ENCODE measurements at places on chromosomes 5 and 9.
A peak's percentile ranks its signal among the peaks of the same experiment; 100 is the strongest.

GRCh38 chr5:38673671-38674071, 117.2 kb upstream of the LIFR start:
- no peak for DNase-seq

- no peak for DNase-seq
Measured at GRCh38 chr5:135264451-135265440, 134.3 kb downstream of the MACROH2A1 start.

DNA sequence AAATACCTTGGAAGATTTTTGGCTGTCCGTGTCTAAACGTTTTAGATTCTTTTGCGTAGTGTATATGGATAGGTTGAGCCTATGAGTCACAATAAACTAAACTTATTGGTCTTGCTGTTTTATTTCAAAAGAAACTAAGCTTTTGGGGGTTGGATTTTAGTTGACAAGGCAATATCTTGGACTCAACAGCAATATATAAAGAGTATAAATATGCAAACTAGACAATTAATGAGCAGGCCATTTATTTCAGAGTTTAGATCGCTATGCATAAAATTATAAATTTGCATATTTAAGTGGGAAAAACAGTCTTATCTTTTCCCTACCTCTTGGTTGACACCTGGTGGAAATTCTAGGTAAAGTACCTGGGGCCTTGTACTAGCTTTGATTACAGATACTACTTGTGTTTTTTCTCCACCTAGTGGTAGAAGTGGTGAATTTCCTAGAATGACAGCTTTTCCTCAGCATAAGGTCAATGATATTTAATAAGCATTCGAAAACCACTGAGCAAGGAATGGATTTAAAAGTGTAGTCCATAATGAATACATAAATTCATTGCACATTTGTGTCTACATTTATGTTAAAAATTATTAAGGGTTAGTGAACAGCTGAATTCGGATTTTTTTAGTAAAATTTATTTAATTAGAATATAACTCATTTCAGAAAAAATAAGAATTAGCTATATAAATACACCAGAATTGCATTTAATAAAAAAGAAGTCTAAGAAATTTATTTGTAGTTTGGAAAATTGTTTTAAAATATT, 1.7 kb upstream of the ARRDC3 start:
- DNase-seq = peak; percentile 64

DNA sequence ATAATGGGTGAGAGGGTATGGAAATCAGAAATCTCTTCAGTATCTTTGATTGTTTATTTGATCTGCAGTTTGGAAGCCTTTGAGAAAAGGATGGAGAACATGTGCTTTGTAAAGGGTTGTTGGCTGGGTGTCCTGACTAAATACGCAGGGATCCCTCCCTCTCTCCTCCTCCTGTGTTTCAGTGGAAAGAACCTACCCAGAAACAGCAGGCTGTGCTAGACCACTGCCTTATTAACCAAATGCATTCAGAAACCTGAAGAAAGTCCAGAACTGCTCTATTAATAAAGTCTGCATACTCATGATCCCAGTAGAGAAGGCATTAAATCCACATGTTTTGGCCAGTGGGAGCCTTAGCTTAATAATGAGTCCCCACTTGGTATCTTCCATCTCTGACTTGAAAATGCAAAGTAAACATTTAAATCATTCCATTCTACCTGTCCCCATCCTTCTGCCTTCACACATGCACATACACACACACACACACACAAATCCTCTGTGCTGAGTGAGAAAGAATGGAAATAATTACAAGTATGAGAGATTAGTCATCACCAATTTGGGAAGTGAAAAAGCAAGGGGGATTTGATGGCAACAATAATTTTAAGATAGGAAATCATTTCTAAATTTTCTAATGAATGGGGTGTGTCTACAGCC, 10.0 kb upstream of the LECT2 start:
- DNase-seq = no peak

- peak; percentile 1 for DNase-seq
Measured at GRCh38 chr5:76367623-76368371, 35.3 kb upstream of the IQGAP2 start.

- DNase-seq = no peak
Measured at GRCh38 chr5:173243831-173244305, 8.9 kb upstream of the NKX2-5 start.

DNA sequence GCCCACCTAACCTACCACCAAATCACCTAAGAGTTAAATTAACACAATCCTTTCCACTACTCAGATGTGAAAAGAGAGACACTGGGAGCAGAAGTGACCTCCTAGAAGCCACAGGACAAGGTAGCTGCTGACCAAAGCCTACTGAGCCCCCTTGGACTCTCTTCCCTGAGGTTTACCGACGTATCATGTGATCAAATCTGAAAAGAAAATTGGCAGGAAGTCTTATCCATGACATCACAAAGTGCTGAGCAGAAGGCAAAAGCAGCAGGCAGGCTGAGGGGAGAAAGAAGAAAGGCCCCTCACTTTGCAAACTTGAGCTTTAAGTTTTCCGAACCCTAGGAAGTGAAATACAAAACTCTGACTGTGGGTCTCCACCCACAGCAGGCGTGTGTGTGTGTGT, 11.1 kb downstream of the PRELID2 start:
- no peak for DNase-seq

DNA sequence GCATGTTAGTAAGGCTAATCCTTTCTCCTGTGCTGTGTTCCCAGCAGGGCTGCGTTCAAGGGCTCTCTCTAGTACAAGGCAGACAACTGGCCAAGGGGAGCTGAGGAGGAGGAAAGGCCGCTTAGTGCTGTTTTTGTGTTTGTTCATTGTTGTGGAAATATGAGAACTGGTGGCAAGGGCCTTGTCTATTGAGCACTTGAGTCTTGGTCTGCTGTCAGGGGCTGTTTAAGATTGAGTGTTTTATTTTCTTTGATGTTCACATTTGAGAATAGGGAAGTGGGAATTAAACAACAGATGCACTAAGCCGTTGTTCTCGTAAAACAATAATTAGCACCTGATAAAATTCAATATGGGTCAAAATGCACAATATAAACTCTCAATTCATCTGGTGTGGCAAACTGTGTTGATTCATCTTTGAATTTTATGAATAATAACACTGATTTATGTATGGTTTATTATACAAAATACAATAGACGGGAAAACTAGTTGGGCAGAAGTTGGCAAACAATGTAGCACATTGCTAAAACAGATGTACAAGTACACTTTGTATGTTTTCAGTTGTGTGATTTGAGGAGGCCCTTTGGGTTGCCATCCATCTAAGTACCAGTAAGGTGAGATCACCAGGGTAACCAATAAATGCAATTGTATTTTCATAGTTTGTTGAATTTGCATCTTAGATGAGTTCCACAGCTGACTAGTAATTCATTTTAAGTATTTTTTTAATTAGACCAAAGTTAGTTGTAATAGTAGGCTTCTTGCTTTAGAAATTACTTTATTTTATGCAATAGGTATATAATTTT, 97.6 kb upstream of the GRHPR start:
- no peak for DNase-seq

DNA sequence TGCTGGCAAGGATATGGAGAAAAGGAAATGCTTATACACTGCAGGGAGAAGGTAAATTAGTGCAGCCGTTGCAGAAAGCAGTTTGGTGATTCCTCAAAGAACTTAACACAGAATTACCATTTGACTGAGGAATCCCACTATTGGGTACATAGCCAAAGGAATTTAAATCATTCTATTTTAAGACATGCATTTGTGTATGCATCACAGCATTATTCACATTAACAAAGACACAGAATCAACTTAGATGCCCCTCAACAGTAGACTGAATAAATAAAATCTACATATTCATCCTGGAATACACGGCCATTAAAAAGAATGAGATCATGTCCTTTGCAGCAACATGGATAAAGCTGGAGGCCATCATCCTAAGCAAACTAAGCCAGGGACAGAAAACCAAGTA, 510.1 kb upstream of the CDH9 start:
- no peak for DNase-seq

DNA sequence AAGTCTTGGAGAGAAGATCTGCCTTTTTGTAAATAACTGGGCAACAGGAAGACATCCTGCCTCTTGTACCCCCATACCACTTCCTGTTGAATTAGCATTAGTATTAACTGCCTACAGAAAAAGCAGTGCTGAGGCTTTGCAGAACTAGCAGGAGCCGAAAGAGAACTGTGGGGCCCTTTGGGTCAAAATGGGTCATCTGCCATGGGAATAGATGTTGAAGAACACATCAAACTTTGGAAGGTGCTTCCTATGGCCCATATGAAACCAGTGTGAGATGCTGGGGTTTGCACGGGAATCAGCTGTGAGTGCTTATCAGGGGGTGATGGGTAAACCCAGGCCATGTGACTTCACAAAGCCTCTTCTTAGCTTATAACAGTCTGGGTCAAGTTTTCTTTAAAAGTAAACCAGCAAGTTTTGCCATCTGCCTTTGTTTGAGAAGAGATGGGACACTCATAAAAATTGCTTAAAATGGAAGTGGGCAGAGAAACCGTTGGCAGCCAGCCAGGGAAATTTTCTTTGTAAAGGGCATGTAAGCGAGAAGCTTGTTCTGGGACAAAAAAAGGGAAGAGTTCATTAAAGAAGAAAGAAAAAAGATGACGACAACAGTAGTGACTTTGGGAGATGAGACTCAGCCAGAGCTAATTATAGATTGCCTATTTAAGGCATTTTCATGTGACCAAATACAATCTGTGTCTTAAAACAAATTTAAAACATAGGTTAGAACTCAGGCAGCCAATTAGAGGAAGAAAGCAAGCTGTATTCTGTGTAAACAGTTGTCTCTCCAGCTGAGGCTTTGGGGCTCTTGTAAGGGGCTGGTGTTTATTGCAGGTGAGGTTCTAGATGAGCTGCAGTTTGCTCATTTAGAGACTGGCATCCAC, 4.4 kb downstream of the SLC25A25 start:
- DNase-seq = no peak

GRCh38 chr5:139752506-139753473, 42.8 kb upstream of the PSD2 start:
- DNase-seq = no peak

- no peak for DNase-seq
Measured at GRCh38 chr9:117395151-117395650, 19.7 kb downstream of the ASTN2 start.

GRCh38 chr9:129208207-129209032, 30.4 kb upstream of the IER5L start:
- DNase-seq = peak; percentile 44

- DNase-seq = no peak
Measured at GRCh38 chr9:112382501-112383364, 2.8 kb downstream of the HSDL2 start.

- DNase-seq = no peak
Measured at GRCh38 chr5:68770551-68770950, 323.3 kb upstream of the SLC30A5 start.

DNA sequence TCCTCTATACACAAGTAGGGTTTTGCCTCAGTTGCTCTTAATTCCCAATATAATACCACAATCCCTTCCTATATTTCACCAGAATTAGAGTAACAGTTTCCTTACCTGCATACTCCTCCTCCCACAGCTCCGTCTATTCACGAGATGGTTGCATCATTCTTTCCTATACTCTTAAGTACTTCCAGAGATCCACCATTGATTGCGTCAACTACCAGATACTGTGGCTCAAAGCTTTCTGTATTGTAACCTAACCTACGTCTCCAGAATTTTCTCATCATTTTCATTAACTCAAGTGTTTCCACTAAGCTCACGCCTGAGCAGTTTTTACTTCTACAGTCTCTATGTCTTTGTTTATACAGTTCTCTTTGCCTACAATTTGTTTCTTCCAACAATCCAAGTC, 31.2 kb upstream of the MINAR2 start:
- DNase-seq = no peak

GRCh38 chr9:91177661-91178280, 183.9 kb downstream of the AUH start:
- no peak for DNase-seq

DNA sequence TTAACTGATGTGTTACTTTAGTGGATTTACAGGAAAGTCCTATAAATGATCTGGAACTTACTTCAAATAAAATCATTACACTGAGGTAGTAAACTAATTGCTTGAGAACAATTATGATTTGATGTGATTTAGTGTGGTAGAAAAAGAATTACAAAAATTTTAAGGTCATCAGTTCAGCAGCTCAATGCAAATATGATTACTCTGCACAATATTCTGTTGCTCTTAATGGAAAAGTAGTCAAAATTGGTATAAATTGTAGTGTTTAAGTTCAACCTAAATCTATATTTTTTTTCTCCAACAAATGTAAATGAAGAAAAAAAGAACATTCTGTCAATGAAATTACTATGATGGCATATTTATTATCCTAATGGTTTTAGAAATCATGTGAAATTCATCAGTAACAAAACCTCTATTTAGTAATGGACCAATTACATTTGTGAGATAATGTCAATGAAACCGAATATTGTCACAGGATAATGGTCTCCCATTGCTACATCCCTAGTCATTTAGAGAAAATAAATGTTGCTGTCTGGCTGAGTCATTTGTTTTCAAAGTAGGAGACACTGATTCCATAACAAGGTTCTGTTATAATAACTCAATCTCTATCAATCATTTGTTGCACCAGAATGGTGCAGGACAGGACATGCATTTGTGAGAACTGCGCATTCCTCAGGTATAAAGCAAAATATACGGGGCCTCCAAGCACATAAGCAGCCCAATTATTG, 177.1 kb downstream of the NFIB start:
- no peak for DNase-seq

DNA sequence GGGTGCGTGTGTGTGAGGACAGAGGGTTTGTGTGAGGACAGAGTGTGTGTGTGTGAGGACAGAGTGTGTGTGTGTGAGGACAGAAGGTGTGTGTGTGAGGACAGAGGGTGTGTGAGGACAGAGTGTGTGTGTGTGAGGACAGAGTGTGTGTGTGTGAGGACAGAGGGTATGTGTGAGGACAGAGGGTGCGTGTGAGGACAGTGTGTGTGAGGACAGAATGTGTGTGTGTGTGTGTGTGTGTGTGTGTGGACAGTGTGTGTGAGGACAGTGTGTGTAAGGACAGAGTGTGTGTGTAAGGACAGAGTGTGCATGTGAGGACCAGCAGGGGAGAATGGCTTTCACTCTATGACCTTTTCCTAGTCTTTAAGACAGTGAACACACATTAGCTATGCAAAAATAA, 63.1 kb upstream of the UBAC1 start:
- DNase-seq = no peak

DNA sequence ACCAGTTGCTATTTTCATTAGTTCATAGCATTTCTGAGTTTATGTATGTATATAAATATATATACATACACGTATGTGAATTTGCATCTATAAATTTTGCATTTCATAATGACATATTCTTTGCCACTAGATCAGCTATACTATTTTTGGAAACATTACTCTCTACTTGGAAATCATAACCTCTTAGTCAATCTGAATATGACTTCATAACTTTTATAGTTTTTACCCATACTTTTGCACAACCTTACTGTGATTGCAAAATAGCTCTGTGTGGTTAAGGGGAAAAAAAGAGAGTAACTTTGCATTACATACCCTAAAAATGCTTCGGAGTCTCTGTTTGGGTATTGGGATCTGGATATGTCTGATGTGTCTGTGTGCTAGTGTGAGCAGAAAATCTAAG, 44.9 kb upstream of the ADAMTSL1 start:
- no peak for DNase-seq

GRCh38 chr9:114864471-114864870, 58.6 kb upstream of the TNFSF15 start:
- no peak for DNase-seq

Measured in activated CD4-positive, alpha-beta T cell treated with anti-CD3 and anti-CD28 coated beads, Interleukin-2, amount 50 U/mL, for 24 hours (primary cell).